ENCODE measurements at places on chromosomes 7 and 10. TPM values are rescaled to one million over a fixed set of nuclear protein-coding genes. Genes with fewer than 3 reads are reported as not detected.

GRCh38 chr7:106603346-106603745, 57.6 kb downstream of the CCDC71L start:
- DNase-seq: no peak

GRCh38 chr10:14731875-14732512, 42.7 kb downstream of the FAM107B start:
- no peak for DNase-seq

Gene FBXO24
- total RNA-seq: not detected

Gene PDE1C
- 1.2 TPM for total RNA-seq

Gene AKR1B15
- total RNA-seq: not detected

DNA sequence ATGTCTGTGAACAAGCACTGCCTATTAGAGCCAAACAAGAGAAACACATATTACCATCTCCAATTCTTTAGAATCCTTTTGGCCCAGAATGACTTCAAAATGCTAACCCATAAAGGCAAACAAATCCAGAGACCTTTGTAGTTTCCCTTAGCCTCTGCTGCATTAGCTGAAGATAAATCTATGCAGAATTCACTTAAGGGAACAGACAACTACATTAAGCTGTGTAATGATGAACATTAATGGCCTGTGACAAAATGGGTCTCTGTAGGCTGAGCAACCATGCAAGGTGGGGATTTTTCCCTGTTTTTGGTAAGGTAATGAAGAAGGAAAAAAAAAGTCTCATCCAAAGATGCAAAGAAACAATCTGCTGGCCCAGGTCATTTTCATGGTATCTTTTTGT, 411.6 kb downstream of the EXOC4 start:
- no peak for DNase-seq

GRCh38 chr10:114445332-114445731, 41.0 kb upstream of the AFAP1L2 start:
- DNase-seq: no peak

DNA sequence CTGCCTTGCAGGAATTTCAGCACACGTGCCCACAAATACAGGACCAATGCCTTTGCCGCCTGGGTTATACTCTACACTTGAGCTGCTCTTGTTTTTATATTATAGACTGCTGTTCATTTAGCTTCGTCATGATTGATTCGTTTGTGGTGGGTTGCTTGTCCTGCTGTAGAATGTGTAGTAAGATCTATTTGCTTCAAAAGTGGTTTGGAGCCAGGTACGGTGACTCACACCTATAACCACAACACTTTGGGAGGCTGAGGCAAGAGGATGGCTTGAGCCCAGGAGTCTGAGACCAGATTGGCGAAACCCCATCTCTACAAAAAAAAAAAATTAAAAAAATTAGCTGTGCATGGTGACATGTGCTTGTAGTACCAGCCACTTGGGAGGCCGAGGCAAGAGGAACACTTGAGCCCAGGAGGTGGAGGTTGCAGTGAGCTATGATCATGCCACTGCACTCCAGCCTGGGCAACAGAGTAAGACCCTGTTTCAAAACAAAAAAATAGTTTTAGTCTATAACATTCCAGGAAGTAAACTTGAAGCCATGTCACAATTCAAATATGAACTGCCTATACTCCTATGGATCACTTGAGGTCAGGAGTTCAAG, 9.0 kb upstream of the RHBDD2 start:
- DNase-seq: no peak

All from dermis blood vessel endothelial cell (primary cell).